ENCODE measurements at places on chromosomes 2 and 18.

- DNase-seq, result no peak
These were observed 3.5 kb downstream of the CDH20 start for GRCh38 chr18:61336766-61337165.

- peak; percentile 84 for DNase-seq
These were observed 96.8 kb downstream of the STPG4 start for GRCh38 chr2:47058003-47058931.

DNA sequence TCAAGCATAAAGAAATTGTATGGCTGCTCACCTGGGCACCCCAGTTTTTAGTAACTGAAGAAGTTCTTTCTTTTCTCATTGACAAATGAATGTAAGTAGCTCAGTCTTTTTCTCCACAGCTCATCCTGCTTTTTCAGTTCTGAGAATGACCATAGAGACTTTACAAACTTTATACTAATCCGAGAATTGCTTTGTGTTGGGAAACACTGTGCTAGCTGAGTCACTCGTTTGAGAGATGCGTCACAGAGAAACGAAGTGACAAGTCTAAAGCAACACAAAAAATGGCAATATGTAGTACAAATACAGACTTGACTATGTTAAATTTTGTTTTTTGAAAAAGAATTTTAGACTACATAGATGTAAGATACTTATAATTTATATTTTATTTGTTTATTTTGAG, 9.0 kb downstream of the LRRTM4 start:
- DNase-seq, result no peak

- DNase-seq, result no peak
These were observed 307.8 kb downstream of the EPHA4 start for GRCh38 chr2:221264318-221264717.

DNA sequence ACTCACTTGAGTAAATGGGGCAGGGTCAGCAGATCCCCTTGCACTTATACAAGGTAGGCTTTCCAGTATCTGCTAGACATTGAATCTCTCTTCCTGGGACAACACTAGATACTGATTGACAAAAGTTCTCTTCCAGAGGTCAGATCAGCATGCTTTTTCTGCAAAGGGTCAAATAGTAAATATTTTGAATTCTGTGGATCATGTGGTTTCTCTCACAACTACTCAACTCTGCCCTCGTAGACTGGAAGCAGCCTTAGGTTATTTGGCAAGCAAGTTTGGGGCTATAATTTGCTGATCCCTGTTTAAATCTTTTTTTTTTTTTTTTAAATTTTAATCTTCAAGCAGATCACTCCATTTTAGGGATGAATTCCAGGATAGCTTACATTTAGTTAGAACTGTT, 17.4 kb upstream of the NABP1 start:
- no peak for DNase-seq

DNA sequence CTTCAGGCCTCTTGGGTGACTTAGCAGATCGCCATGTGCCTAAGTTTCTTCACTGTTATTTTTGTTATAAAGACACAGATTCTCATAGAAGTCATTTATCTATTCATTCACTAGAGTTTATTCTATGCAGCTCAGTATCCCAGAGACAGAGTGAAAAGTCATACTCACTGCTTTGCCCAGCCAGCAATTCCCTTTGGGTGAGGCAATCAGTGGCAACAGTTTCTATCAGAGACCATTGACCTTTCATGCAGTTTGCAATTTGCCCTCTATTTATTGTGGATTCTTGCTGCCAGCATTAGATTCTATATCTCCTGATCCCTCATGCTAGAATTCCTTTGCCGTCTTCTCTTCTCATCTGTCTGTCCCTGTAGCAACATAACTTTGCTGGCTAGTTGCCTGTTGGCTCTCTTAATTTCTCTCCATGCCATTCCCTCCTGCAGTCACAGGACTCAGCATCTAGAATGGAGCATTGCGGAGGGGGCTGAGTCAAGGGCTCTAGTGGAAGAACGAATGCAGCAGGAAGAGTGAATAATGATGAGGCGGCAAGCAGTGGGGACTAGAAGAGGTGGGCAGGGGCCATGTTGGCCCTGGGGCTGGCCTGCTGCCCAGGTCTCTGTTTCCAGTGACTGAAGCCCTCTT, 12.2 kb downstream of the SLC9A4 start:
- DNase-seq, result no peak

DNA sequence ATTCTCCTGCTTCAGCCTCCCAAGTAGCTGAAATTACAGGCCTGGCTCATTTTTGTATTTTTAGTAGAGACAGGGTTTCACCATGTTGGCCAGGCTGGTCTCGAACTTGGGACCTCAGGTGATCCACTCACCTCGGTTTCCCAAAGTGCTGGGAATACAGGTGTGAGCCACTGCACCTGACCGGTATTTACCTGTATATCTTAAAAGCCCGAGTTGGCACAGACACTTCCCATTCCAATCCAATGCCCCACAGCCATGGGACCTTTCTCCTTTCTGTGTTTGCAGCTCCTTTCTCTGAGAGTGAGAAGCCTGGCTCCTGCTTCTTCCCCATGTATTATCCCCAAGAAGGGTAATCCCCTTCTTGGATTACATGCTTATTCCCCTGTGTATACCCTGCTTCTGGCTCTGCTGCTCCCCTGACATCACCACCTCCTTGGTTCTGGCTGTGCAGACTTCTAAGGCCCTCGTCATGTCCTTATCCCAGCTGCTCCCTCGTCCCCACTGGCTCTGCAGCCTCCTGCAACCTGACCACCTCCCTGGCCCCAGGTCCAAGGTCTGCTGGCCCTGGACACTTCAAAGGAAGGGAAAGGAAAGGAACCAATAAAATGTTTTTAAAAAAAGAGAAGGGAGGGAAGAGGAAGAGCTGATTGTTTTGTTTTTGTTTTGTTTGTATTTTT, 52.8 kb downstream of the INPP5D start:
- DNase-seq, result no peak

- peak; percentile 65 for DNase-seq
These were observed 1.4 kb downstream of the GPR35 start for GRCh38 chr2:240626531-240627300.

Measured in inflammatory macrophage treated with lipopolysaccharide for 4 hours (primary cell).